ENCODE measurements at places on chromosomes 7 and 10.

DNA sequence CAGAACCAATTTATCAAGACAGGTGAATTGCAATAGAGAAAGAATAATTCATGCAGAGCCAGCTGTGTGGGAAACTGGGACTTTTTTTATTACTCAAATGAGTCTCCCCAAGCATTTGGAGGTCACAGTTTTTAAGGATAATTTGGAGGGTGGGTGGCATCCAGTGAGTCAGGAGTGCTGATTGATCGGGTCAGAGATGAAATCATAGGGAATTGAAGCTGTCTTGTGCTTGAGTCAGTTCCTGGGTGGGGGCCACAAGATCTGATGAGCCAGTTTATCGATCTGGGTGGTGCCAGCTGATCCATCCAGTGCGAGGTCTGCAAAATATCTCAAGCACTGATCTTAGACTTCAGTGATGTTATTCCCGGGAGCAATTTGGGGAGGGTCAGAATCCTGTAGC is 9.9 kb upstream of the MYO1G start:
- H3K4me1 ChIP-seq, result peaks cover 39% of the 10 kb centered on the region
- no peaks in the 10 kb centered on the region for H3K27me3 ChIP-seq
- H3K27ac ChIP-seq, result no peak overlapping the region

DNA sequence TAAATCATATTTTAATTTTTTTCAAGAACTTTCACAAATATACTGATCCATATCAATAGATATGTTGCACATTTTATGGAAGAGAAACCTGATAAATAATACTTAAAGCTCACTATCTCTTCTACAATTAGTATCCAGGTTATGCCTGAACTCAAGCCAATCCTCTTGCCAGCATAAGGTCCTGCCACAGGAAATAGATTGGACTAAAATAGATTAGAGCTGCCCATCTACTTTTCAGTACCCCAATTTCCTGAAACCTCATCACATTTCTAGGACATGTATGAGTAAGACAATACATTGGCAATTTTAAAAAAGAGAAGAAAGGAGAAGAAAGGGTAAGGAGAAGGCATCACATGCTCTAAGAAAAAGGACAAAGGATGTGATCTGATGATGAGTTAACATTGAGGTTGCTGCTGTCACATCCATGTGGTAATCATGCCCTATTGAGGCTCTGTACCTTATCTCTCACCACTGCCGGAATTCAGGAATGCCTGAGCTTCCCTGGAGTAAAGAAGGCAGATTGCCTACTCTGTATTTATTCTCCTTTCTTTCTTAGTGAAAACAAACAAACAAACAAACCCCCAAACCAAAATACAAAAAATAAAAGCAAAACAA is 199.7 kb downstream of the ANK3 start:
- no peaks in the 10 kb centered on the region for H3K36me3 ChIP-seq
- peaks cover 13% of the 10 kb centered on the region for H3K27me3 ChIP-seq
- no peak overlapping the region for H3K27ac ChIP-seq
- no peak for DNase-seq

- no peaks in the 10 kb centered on the region for H3K27me3 ChIP-seq
- H3K4me1 ChIP-seq, result no peaks in the 10 kb centered on the region
- H3K27ac ChIP-seq, result no peak overlapping the region
These were observed 76.6 kb downstream of the AMPH start for GRCh38 chr7:38554586-38554985.

DNA sequence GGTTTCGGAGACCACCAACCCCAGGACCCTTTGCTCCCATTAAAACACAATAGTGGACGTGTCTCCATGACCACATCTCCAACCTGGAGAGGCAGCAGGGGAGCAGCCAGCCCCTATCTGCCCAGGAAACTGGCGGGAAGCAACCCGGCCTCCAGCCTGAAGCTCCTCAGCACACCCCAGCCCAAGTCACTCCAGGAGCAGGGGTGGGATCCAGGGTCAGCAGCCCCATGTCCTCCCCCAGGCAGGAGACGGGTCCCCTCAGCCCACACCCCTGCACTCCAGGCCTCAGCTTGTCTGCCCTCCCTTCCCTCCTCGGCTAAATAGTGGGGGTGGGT is 601 bp downstream of the ADAM8 start:
- H3K4me3 ChIP-seq, result peak overlapping the region; percentile 84
- peaks cover 2% of the 10 kb centered on the region for H3K36me3 ChIP-seq
- peaks cover 33% of the 10 kb centered on the region for H3K4me1 ChIP-seq
- no peak for DNase-seq

GRCh38 chr7:105649727-105650381 is 68.6 kb upstream of the EFCAB10 start:
- H3K4me3 ChIP-seq, result no peak overlapping the region
- H3K4me1 ChIP-seq, result peaks cover 2% of the 10 kb centered on the region
- no peak overlapping the region for H3K27ac ChIP-seq
- no peaks in the 10 kb centered on the region for H3K27me3 ChIP-seq
- DNase-seq, result no peak
- H3K36me3 ChIP-seq, result peaks cover 3% of the 10 kb centered on the region

GRCh38 chr10:78524342-78524741 is 490.7 kb downstream of the RPS24 start:
- no peak overlapping the region for H3K27ac ChIP-seq
- DNase-seq, result no peak
- H3K4me3 ChIP-seq, result no peak overlapping the region

DNA sequence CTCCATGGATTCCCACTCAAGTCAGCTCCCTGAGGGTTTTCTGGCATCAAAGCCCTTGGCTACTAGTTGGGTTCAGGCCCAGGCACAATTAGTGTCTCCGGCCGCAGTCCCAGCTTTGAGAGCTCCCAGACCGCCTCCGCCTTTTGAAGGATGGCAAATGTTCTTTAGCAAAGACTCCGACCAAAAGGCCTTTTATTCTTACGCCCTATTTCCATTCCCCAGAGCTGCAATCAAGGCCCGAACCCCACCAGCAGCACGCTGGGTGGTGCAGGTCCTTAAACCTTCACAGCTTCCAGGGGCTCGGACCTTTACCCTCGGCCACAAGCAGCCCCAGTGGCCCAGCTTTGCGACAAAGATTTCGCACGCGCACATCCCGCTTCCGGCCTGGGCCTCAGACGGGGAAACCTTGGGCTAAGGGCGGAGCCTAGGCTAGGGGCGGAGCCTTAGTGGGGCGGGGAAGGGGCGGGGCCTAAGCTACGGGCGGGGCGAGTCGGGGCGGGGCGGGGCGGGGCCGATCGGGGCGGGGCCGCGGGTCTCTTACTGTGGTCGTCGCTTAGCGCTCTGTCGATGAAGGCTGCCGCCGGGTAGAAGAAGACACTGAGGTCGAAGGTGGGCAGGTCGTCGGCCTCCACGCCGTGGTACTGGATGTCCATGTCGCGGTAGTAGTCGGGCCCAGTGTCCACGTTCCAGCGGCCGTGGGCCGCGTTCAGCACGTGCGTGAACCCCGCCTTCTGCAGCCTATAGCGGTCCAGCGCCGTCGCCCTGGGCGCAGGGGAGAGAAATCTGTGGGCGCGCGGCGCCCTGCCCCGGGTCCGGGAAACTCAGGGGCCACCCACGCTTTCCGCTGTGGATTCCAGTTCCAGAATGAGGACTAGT is 68.0 kb upstream of the SAMD8 start:
- H3K4me3 ChIP-seq, result peak overlapping the region; percentile 48
- H3K27ac ChIP-seq, result no peak overlapping the region
- no peaks in the 10 kb centered on the region for H3K36me3 ChIP-seq
- DNase-seq, result peak; percentile 36
- peaks cover 31% of the 10 kb centered on the region for H3K4me1 ChIP-seq

GRCh38 chr7:106721816-106722785 is 61.1 kb upstream of the CCDC71L start:
- no peak for DNase-seq
- peaks cover 1% of the 10 kb centered on the region for H3K27me3 ChIP-seq
- no peak overlapping the region for H3K27ac ChIP-seq
- H3K36me3 ChIP-seq, result peaks cover 4% of the 10 kb centered on the region
- peaks cover 24% of the 10 kb centered on the region for H3K4me1 ChIP-seq

DNA sequence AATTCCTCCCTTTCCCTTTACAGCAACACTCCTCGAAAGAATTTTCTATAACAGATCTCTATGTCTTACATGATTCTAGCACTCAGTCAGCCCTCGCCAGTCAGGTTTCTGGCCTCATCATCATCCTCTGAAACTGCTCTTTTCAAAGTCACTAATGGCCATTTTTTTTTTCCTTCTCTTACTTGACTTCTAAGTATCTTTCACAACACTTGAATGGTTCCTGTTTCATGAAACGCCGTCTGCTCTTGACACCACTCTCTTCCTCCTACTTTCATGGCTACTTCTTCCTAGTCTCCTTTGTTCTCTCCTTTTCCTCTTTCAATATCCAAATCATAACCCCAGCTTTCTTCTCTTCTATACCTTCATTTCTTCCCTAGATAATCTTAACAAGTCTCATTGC is 100.5 kb upstream of the NRP1 start:
- H3K27me3 ChIP-seq, result peaks cover 10% of the 10 kb centered on the region
- no peak overlapping the region for H3K4me3 ChIP-seq
- no peaks in the 10 kb centered on the region for H3K4me1 ChIP-seq
- H3K36me3 ChIP-seq, result no peaks in the 10 kb centered on the region

DNA sequence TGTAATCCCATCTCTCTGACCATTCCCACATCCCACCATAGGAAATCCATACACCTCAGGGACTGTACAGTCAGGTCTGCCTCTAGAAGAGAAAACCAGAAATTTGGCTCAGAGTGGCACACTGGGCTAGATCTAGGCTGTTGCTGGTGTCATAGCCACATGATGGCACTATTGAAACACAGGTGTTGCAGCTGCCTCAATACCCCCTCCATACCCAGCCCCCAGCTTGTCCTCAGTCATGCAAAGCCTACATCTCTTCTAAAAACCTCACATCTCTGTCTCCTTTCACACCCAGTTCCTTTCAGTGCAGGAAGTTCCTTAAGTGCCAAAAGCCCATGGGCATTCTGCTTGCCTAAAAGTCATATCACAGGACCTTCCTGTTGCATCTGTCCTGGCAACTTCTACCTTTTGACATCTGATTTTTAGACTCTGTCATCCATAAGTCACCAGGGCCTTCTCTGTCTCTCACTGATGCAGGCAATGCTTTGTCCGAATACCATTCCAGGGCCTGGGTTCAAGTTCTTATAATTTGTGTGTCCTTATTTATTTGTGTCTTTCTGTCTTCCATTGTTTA is 27.0 kb upstream of the HIBADH start:
- H3K27me3 ChIP-seq, result peaks cover 2% of the 10 kb centered on the region
- DNase-seq, result peak; percentile 6
- H3K4me1 ChIP-seq, result no peaks in the 10 kb centered on the region

DNA sequence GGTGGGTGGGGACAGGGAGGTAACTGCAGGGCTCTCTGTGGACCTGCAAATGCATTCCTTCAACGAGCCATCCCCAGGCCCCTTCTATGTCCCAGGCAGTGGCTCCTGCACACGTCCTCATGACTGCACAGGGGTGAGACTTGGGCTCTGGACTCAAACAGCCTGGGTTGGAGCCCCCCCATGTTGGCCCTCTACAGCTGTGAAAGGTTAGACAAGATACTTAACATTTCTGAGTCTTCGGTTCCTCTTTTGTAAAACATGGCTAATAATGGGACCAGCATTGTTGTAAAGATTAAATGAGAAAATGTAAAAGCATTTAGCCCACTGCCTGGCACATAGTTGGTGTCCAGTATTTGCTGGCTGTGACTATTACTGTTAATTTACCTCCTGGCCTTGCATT is 41.8 kb downstream of the CHST3 start:
- no peaks in the 10 kb centered on the region for H3K4me1 ChIP-seq
- H3K36me3 ChIP-seq, result no peaks in the 10 kb centered on the region
- DNase-seq, result no peak
- no peaks in the 10 kb centered on the region for H3K27me3 ChIP-seq

GRCh38 chr10:68470300-68470699 is 1.5 kb downstream of the DNA2 start:
- peaks cover 41% of the 10 kb centered on the region for H3K36me3 ChIP-seq
- no peaks in the 10 kb centered on the region for H3K27me3 ChIP-seq
- H3K27ac ChIP-seq, result no peak overlapping the region
- DNase-seq, result no peak

DNA sequence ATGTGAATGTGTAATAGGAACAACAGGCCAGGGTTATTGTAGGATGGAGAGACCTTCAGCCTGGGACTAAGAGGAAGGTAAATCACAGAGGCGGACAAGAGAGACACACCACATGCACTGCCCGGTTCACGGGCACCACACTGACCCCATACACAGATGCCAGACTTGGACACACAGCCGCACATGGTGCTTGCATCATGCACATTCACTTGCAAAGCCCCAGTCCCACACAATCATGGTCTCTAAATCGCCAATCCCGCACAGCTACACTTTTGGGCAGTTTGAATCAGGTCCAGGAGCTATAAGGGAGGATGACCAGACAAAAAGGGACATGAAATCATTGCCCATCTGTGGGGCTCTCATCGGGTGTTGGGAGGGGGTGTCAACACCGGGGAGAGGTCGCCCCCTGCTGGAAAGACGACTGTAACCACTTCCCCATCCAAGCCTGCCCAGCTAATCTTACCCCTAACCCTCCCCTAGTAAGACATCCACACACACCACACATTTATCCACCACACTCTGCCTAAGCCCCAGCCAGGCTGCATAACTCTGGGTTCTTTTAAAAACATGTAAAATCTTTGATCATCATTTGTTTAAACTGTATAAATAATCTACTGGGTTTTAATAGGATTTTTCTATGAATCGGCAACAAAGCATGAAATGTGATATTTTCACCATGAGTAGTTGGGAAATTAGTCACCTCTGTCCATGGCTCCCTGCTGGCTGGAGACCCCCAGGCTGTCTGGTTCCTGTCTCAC is 40.5 kb upstream of the SLF2 start:
- H3K27ac ChIP-seq, result no peak overlapping the region
- H3K4me1 ChIP-seq, result no peaks in the 10 kb centered on the region
- no peak overlapping the region for H3K4me3 ChIP-seq
- H3K36me3 ChIP-seq, result no peaks in the 10 kb centered on the region

Measured in activated naive CD8-positive, alpha-beta T cell treated with anti-CD3 and anti-CD28 coated beads, Interleukin-2, amount 50 U/mL, for 24 hours (primary cell).